Activated CD8-positive, alpha-beta memory T cell treated with anti-CD3 and anti-CD28 coated beads for 4 hours (primary cell): ENCODE measurements at places on chromosomes 1 and 21.

DNA sequence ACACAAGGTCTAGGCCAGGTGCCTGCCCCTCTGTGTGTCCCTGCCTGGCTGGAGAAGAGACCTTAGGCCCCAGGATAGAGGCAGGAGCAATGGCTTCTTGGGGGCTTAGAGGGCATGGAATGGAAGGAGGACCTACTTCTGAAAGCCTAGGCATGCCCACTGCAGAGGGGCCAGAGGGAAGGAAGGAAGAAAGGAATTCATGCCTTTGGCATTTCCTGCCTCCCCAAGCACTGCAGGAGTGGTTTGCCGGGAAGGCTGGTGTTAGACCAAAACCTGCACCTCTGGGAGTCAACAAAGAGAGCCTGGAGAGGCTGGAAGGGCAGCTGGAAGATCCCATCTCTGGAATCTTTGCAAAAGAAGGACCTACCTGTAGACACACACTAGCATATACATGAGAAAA lies 50.7 kb upstream of the KCNE2 start:
- no peak for DNase-seq

- DNase-seq: no peak
Observed at GRCh38 chr1:185880779-185881333, 146.7 kb downstream of the HMCN1 start.

DNA sequence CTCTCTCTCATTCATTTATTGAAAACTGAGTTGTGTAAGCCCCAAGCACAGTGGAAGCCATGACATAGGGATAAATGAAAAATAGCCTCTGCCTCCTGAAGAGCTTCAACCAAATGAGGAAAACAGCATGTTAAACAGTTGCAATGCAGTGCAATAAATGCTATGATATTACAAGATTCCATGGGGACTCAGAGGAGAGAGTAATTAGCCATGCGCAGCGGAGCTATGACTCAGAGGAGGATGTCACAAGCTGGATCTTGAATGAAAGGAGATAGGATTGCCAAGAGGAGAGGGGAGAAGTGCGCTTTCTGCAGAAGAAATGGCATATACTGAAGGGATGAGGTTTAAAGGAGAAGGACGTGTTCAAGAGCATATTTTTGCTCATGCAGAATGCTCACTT lies 231.3 kb upstream of the PLXNA2 start:
- no peak for DNase-seq

GRCh38 chr1:38403667-38404066 lies 357.1 kb upstream of the POU3F1 start:
- no peak for DNase-seq

DNA sequence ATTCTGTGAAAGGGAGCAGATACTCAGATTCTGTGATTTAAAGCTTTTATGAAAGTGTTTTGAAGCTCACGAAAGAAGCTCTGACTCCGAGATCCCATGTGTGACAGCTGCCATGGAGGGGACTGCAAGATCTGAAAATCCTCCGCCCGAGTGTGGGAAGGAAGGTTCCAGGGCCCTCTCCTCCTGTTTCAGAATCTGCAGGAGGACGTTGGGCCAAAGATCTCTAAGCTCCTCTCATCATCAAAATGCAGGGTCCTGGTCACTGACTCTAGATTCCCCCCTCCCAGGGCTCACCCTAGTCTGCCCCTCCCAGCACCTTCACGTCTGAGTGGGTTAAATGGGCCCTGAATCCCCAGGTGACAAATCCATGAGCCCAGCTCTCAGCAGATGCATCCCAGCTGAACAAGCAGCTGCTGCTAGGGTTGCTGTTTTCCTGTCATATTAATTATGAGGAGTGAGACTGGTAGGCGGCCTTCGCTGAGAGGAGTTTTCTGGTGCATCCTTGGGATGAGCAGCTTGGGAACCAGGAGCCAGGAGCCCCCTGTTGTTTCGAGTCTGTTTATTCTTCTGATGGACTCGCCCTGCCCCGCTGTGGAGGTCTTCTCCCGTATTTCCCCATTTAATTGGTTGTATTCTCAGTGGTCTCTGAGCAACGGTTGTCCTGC lies 402.0 kb downstream of the MATN1 start:
- DNase-seq: no peak

- DNase-seq: no peak
Observed at GRCh38 chr1:76876655-76877395, 9.5 kb downstream of the ST6GALNAC5 start.

DNA sequence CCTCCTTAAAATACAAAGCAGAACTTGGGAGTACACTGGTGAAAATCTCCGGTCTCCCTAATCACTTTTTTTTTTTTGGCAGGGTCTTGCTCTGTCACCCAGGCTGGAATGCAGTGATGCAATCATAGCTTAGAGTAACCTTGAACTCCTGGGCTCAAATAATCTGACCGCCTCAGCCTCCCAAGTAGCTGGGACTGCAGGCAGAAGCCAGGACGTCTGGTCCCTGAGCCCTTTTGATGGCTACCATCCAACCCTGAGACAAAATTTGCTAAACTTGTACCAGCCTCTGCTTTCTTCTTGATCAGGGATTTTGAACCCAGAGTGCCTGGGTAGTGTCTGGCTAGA lies 4.1 kb downstream of the L1TD1 start:
- DNase-seq: no peak

DNA sequence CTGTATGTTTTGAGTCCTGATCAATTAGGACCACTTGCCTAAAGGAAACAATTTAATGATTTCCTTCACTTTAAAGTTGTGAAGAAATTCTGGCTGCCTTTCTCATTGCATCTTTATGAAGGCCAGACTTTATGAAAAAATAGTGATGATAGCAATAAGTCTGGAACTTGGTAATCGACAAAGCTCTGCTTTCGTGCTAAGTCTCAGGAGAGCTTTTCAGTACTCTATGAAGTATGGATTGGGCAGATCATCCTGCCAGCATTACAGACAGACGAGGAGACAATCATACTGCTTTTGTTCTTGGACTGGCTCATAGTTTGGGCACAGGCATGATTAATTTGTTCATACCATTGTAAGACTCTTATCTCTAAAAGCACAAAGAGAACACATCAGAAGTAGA lies 45.5 kb upstream of the KCNJ15 start:
- DNase-seq: no peak
